ENCODE measurements at places on chromosomes 7 and 10.
A peak's percentile ranks its signal among the peaks of the same experiment; 100 is the strongest.

GRCh38 chr10:32687116-32687515 is 241.2 kb downstream of the CCDC7 start:
- no peak for DNase-seq

GRCh38 chr7:85634951-85635350 is 448.1 kb upstream of the SEMA3D start:
- no peak for DNase-seq

DNA sequence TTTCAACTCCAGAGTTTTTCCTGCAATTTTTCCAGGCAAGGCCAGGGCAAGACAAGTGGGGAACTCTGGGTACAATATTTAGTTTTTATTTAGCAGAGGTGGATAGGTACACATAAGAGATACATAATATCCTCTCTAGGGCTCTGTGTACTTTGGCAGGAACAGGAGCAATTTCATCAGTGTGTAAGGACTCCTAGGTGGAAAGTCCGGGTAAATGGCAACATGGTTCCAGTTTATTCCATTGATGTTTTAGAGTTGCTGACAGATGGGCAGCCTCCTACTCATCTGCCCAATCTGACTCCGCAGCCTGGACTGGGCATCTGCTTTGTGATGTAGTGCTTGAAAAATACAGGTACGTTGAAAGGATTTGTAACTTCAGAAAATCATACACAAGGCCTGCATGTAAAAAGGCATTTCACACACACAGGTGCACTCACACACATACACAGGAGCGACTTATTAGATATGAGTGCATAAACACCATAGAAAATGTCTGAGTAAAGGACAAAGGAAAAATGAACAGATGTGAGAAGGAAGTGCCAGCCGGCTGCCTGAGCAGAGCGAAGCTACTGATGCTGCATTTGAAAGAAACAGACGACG is 5.7 kb downstream of the PON1 start:
- DNase-seq: no peak

DNA sequence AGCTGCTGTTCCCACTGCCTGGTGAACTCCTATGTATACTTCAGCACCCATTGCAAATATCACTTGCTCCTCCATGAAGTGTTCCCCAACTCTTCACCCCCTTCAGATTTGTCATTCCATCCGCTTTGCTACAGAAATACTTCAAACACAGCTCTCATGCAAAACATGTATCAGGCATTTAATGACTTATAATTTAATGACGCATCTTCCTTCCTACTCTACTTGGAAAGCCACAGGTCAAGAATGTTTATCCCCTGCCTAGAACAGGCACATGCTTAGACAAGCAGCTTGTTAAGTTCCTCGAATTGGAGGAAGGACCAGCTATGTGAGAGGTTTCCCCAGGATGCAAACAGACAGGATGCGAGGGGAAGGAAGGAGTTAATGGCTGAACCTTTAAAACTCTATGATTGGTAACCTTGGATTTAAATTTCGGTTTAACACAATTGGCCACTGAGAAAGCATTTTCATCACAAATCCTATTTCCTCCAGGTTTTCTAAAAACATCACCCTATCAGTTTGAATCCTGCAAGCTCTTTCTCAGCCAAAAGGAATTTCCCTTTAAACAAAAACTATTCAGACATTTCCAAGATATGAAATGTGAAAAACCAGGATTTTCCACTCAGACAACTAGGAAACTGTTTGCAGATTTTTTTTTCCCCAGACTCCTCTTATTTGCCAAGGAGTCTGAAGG is 11.5 kb downstream of the CREB3L2 start:
- peak; percentile 73 for DNase-seq

DNA sequence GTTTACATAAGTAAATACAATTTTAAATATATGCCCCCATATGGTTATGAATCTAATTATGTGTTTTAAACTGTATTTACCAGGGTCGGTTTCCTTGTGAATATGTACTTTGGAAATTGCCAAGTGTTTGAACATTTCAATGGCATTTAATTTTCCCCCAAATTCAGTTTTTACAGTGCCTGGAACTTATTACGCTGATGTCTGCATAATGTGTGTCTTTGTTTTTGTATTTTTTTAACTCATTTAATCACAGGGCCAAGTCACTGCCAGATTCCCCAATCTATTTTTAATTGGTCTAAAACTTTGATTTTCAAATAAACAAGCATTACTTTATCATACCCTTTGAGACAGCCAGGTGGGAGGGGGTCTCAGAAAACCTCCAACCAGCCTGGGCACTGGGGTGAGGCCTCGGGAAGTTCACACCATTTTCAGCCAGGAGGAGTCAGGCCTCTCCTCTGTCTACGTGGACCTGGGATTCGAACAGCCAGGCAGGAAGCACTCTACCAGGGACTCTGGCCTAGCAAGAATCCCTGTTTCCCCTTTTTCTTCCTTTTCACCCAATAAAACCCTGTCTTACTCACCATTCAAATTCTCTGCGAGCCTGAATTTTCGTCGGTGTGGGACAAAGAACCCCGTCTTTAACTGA is 151.5 kb upstream of the COL1A2 start:
- no peak for DNase-seq

GRCh38 chr10:110344622-110345021 is 39.9 kb upstream of the SMNDC1 start:
- no peak for DNase-seq

GRCh38 chr10:116477986-116478664 is 50.5 kb downstream of the PNLIPRP3 start:
- DNase-seq: no peak

DNA sequence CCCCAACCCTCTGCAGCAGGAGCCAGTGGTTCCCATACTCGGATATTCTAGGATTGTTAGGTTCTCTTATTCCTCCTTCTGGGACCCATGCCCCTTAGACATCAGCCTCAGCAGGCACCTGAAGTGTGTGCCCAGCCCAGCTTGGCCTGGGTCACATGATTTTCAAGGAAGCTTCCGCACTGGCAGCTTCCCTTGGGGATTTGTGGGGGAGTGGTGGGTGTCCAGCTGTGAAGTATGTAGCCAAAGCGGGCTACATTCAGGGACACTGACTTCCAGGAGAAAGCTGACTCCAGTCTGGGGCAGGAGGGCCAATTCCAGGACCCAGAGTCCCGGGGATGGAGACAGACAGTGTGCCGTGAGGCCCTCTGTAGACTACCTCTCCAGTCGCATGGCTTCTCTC is 1.3 kb downstream of the LDB1 start:
- DNase-seq: no peak

DNA sequence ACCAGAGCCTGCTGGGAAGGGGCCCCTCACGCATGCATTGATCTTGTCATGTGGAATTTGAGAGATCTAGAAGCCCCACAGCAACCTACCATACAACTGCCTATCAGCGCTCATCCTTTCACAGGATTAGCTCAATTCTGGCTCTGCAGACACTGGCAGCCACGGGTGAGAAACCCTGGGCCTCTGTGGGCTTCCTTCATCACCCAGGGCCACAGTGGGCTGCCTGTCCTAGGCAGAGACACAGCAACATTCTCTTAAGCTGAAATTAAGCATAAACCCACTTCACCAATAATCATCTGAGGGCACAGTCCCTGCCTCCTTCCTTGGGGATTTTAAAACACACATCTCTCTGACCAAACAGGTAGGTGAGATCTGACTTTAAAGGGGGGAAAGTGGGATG is 3.3 kb upstream of the PRSS2 start:
- DNase-seq: no peak

- DNase-seq: no peak
Observed at GRCh38 chr7:151141311-151141854, 26.1 kb downstream of the GBX1 start.

DNA sequence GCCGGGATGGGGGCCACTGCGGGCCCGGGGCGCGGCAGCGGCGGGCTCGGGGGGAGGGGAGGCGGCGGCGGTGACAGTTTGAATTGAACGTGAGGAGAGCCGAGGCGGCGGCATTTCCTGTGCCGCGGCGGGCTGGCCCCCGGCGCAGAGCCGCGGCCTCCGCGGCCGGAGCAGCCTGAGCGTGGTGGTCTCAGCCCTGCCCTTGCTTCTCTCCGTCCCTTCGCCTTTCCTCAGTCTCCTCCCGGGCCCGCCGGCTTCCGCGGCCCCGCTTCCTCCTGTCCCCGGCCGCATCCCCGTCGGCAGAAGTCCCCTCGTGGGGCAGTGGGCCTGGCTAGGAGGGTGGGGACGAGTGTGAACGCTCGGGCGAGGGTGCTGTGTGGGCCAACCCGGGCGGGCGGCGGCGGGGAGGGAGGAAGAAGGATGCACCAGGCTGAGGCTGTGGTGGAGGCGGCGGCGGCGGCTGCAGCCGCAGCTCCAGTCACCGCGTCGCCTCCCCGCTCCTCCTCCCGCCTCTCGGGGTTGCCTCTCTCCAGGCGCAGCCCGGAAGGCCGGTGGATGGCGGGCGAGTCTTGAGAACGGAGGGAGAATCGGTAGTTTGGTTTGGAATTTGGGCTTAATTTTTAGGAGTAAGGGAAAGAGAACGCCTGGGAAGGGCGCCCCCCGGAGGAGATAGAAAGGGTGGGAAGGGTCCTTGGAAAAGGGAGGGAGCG is 690 bp downstream of the SEPTIN7 start:
- DNase-seq: peak; percentile 71

GRCh38 chr7:83796760-83797159 is 147.8 kb upstream of the SEMA3E start:
- DNase-seq: no peak

DNA sequence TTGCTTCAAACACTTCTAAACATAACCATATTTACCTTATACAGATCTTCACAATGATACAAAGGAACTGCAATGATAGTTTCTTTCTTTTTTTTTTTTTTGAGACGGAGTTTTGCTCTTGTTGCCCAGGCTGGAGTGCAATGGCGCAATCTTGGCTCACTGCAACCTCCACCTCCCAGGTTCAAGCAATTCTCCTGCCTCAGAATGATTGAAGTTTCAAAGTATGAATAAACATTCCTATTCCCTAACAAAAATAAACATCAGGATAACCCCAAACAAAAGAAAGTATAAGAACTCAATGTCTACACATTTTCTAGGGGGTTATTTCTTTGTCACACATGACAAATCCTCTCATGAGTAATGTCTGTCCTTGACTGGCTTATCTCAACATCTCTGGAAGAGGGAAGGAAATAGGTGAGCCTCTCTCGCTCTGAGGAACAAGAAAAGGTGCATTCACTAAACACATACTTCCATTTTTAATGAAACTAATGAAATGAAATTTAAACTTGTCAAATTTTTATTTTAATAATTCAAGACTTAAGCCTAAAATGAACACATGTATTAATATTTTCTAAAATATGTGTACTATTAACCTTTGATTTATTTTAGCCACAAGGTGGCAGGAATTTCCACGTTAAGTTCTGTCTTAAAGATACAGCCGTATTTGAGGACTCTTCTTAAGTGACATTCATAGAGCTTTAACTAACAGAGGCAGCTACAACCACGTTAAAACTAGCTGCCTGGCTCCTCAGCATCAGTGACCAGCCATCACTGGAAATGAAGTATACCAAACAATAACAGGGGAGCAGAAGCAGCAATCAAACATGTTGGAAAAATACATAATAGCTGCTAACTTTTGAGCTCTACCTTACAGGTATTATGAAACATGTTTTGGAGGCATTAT is 58.3 kb downstream of the MALSU1 start:
- no peak for DNase-seq

- no peak for DNase-seq
Observed at GRCh38 chr10:77679217-77679616, 41.6 kb upstream of the KCNMA1 start.

GRCh38 chr7:15647309-15647708 is 39.2 kb downstream of the MEOX2 start:
- DNase-seq: no peak
